ENCODE measurements at places on chromosomes 2 and 18.
A peak's percentile ranks its signal among the peaks of the same experiment; 100 is the strongest.

DNA sequence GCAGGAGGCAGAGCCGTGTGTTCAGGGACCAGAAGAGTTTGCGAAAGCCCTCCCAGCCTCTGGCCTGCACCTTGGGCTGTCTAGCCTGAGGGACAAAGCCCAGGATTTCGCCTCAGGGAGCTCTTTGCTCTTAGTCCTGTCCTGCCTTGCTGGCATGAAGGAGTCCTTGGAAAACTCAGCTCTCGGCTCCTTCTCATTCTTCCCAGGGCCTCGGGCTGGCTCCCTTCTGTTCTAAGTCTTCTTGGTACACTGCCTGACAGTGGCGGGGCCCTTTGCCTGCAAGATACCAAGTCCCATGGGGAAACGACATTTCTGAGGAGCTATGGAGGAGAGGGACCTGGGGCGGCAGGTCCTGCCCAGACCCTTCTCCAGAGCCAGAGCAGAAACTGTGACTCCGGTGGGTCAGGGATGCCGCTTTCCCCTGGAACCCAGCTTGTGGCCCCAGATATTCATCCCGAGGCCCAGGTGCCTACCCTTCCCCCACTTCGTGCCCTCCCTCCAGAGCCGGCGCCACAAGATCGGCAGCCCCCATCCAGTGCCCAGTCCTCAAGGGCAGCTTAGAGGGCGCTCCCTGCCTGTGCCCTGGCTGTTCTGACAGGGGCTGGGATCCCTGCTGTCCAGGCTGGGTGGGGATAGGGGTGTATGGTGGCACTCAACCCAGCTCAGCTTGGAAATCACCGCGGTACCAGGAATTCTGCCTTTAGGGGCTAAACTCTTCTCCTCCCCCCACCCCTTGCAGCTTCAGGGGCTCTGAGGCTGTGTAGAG lies 5.5 kb upstream of the CYP26B1 start:
- DNase-seq = no peak

DNA sequence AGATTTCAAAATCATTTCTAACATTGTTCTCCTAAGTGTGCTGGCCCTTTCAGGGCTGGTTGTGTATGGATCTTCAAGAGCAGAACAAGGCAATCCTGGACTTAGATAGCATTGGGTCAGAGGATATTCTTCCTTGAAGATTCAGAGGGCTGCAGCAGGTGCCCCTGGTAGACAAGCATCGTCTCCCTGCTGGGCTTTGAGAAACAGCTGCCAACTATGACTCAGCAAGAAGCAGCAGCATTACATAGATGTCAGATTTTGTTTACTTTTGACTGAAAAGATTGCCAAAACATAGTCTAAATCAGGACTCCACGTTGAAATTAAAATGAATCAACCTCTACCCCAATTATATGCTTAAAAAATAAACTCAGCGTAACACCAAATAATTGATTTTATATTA lies 618.8 kb downstream of the SOCS6 start:
- no peak for DNase-seq

DNA sequence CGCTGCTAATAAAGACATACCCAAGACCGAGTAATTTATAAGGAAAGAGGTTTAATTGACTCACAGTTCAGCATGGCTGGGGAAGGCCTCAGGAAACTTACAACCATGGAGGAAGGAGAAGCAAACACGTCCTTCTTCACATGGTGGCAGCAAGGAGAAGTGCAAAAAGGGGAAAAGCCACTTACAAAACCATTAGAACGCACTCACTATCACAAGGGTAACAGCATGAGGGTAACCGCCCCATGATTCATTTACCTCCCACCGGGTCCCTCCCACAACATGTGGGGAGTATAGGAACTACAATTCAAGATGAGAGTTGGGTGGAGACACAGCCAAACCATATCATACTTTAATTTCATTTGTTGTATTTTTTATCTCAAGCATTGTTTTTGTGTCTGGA lies 67.5 kb downstream of the ATP9B start:
- DNase-seq = no peak

DNA sequence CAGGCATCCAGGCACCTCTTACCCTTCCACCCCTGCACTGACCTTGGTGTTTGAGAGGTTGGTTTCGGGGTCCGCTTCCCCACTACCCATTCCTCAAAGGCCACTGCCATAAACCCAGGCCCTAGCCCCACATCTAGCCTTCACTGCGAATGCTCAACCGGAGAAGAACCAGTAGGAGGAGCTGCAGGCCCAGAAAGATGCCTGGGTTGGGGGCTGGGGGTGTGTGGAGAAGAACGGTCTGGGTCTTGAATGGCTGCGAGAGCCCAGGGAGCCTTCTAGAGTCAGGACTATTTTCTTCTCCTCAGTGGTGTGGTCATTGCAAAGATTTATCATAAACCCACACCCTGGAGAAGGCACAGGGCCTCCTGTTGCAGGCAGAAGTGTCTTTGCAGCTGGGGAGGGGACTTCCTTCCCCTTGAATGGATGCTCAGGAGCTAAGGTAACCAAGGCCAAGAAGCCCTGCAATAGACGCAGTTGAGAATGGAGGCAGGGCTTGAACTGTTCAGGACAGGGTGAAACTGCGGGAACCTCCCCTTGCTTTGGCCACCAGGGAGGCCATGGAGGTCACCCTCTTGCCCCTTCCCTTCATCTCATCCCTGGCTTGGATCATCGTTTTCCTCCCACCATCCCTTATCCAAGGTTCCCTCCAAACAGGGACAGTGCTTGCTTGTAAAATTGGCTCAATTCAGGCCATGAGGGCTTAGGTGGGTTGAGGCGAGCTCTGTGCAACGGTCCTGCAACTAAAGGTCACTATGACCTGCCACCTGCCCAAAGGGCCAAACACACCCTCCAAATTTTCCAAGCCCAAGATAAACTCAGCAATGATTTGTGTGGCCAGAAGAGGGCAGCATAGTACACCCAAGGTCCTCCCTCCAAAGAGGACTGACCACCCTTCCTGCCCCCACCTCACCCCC lies 20.9 kb downstream of the THNSL2 start:
- DNase-seq = peak; percentile 44

- DNase-seq = no peak
These were observed 23.2 kb downstream of the IL1B start for GRCh38 chr2:112813280-112813966.

- DNase-seq = no peak
These were observed 126.2 kb downstream of the NAT8 start for GRCh38 chr2:73516033-73516432.

GRCh38 chr2:201116959-201117734 lies 1.2 kb downstream of the CFLAR start:
- no peak for DNase-seq

DNA sequence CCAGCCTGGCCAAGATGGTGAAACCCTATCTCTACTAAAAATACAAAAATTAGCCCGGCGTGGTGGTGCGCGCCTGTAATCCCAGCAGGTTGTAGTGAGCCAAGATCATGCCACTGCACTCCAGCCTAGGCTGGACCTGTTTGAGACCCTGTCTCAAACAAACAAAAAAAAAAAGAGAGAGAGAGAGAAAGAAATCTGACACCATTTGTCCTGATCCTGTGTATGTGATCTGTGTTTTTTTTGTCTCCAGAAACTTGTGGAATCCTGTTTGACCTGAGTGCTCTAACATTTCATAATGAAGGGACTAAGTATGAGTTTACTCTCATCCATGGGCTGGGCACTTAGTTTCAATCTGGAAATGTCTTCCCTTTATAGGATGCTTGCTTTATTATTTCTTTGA lies 6.4 kb upstream of the ITPRIPL1 start:
- no peak for DNase-seq

GRCh38 chr2:236175548-236176150 lies 7.5 kb upstream of the GBX2 start:
- no peak for DNase-seq

DNA sequence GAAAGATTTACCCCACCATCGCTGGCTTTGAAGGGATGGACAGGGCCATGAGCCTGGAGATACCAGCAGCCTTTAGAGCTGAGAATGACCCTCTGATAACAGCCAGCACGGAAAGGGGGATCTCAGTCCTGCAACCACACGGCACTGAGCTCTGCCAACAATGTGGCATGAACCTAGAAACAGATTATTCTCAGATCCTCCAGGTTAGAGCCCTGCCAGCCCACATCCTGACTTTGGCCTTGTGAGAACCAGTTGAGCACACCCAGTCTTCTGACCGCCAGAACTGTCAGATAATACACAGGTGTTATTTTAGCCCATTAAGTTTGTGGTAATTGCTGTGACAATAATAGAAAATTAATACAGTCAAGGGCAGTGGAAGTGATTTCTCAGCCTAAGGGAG lies 9.4 kb upstream of the GNLY start:
- no peak for DNase-seq

- no peak for DNase-seq
These were observed 1.5 kb downstream of the MSH6 start for GRCh38 chr2:47784352-47784851.

GRCh38 chr2:141707486-141707885 lies 423.3 kb downstream of the LRP1B start:
- DNase-seq = no peak

DNA sequence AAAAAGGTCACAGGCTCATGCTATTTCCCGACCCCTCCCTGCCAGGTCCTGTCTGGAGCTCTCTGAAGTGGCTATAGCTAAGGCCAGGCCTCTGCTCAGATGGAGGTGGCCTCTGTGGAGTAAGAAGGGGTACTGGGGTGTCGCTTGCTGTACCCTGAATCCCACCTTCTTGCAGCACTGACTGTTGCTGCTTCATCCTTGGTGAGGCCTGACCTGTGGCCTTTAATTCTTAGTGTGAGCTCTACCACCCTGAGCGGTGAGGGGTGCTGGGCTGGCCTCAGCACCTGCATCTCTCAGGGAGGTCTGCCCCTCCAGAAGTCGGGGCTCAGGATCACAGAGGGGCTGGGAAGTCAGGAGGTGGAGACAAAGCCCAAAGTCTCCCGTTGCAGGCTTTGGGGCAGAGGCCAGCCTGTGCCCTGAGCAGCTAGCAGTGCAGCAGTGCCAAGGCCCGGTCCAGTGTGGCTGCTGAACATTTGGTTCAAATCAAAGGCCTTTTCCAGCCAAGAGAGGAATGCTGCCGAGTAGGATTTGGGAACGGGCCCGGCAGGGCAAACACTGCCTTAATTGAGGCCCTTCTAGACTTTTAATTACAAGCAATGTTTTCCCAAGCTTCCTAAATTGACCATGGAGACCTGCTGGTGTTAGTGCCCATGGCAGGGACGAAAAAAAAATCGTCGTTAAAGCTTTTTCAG lies 133.5 kb upstream of the HAAO start:
- no peak for DNase-seq

GRCh38 chr18:34342960-34343359 lies 118.2 kb upstream of the NOL4 start:
- no peak for DNase-seq

DNA sequence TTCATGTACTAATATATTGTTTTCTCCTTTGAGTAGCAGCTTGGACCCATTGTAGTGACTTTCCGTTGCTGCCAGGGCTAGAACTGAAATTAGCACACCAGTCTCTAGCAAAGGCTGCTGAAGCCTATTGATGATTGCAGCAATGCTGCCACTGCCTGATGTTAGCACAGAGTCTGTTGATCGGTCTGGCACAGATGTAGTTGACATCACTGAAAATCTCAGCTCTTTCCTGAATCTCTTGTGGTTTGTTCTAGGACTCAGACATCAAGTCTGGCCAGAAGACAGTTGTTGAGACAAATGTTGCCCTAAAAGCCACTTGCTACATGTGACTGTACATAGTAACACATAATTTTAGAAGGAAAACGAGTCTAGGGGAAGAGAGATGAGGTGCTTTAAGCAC lies 47.2 kb downstream of the VAPA start:
- no peak for DNase-seq

DNA sequence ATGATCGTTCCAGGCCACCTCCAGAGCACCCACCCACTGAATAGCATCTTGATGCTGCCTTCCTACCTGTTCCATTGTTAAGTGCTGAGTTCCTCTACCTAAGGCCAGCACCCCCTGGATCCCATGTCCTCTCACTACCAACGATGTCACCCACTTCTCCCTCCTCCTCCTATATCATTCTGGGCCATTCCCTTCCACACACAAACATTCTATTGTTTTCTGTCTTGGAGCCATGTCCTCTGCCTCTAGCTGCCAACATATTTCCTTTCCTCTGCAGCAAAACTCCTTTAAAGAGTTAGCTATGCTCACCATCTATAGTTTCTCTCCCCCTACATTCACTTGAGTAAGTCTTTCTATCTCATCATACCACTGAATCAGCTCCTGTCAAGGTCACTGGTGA lies 64.0 kb upstream of the ACKR3 start:
- no peak for DNase-seq

GRCh38 chr2:207565736-207566500 lies 36.2 kb downstream of the CREB1 start:
- no peak for DNase-seq

DNA sequence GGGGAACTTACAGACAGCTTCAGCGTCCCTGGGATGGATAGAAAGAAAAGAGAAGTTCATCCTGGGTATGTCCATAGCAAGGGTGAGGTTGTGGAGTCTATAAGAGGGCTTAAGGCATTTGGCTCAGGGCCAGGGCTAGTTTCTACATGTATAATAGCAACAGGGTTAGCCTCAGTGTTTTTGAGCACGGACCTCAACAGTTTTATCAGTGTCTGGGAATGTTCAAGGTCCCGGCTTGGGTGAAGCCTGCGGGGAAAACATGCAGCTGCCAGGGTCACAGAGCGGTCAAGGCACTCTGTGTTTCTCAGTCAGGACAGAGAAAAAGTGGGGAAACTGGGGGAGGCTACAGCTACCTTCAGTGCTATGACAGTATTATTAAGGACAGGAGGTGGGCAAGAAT lies 427.7 kb upstream of the HS6ST1 start:
- DNase-seq = no peak

- no peak for DNase-seq
These were observed 71.0 kb downstream of the NGEF start for GRCh38 chr2:232941912-232942594.

- no peak for DNase-seq
These were observed 29.0 kb downstream of the SESTD1 start for GRCh38 chr2:179235463-179236108.

GRCh38 chr2:102520009-102520408 lies 47.0 kb downstream of the SLC9A4 start:
- DNase-seq = no peak

GRCh38 chr2:178863130-178863855 lies 56.1 kb upstream of the TTN start:
- no peak for DNase-seq

DNA sequence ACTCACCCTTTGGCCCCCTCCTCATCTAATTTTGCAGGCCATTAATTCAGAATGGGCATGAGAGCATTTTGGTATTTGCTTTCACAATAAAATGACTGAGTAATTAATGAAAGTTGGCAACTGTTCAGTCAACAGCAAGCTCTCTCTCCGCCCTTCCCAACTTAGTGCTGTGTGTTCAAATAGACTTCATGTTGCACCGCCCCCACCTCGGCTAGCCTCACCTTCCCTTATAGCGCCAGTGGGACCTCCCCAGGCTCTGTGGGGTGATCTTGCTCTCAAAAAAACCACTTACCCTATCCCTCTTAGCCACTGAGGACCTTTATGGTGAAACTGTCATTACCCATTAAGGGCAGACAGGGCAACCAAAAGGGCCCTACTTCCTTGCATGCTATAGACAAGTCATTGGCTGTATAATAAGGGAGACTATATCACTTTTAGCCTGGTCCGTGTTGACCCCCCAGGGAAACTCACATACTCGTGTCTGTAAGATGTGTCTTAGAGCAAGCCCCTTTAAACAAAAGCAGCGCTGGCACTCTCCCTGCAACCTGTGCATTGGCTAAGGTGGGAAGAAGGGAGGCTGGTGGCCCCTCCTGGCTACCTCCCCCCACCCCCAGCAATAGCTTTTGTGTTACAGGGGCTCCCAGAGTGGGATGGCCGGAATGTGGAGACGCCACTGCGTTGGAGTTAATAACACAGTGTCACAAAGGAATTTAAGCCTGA lies 15.2 kb downstream of the EN1 start:
- no peak for DNase-seq

GRCh38 chr2:144248350-144249034 lies 271.4 kb downstream of the ZEB2 start:
- DNase-seq = no peak

GRCh38 chr2:105919826-105920225 lies 175.1 kb downstream of the NCK2 start:
- no peak for DNase-seq

Measured in progenitor cell of endocrine pancreas (in vitro differentiated cells).